ENCODE measurements at places on chromosomes 2 and 18.

- no peak for DNase-seq
Observed at GRCh38 chr2:160288324-160288723, 88.3 kb upstream of the ITGB6 start.

- DNase-seq = no peak
Observed at GRCh38 chr2:23549821-23550530, 165.0 kb downstream of the KLHL29 start.

GRCh38 chr2:173963817-173964564, 1.2 kb downstream of the SP3 start:
- DNase-seq = peak; percentile 69

- DNase-seq = no peak
Observed at GRCh38 chr2:69169655-69170389, 156.8 kb downstream of the ANTXR1 start.

DNA sequence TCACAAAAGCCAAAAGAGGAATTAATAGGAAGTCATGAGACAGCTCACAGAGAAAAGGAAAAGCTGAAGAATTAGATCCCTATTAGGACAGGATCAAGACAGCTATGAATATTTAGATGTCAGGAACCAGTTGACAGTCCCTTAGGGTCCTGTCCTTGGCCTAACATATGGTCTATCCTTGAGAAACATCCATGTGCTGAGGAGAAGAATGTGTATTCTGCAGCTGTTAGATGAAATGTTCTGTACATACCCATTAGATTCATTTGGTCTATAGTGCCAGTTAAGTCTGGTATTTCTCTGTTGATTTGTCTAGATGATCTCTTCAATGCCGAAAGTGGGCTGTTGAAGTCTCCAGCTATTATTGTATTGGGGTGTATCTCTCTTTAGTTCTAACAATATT, 37.6 kb upstream of the SLC40A1 start:
- DNase-seq = no peak

GRCh38 chr2:206657087-206657486, 14.8 kb downstream of the FAM237A start:
- DNase-seq = no peak

DNA sequence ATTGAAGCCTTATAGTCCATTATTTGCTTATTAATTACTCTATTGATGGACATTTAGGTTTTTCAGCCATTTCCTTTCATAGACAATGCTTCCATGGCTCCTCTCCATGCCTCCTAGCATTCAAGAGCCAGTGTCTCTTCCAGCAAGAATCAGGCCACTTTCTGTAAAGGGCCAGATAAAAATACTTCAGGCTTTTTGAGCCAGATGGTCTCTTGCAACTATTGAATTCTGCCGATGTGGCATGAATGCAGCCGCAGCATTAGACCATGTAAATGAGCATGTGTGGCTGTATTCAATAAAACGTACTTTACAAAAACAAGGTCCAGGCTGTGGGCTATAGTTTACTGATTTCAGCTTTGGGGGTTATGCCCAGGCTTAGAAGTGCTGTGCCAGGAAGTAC, 38.5 kb downstream of the TRAF3IP1 start:
- DNase-seq = no peak

DNA sequence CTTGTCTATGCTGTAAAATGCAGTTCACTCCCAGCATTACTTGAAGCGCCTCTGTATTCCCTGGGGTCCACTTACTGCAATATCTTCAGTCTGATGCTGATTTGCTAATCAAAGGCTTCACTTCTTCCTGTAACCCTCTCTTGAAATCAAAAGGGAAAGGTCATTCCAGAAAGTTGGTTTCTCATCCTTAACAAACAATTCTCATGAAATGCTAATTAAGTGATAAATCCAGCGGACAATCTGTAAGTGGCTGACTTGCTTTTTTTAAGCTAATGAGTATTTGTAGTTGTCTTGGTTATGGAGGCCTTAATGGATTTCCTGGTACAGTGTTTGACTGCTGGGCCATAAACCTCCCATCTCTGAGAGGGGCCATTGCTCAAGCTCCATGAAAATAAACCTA, 499.6 kb upstream of the HS6ST1 start:
- DNase-seq = no peak

Measured in CD14-positive monocyte (primary cell).